PC-9 (cell line): ENCODE measurements at places on chromosomes 3 and 15. TPM values are rescaled to one million over a fixed set of nuclear protein-coding genes. Genes with fewer than 3 reads are reported as not detected.

Gene ADAMTS7
- 1.3 and 1.9 TPM in 2 replicates for total RNA-seq

Gene GP9
- total RNA-seq: not detected in 2 replicates

Gene CCDC54
- not detected in 2 replicates for total RNA-seq

Gene ROPN1B
- total RNA-seq: 0.50 and 0.85 TPM in 2 replicates

Gene PAK6
- total RNA-seq: 10.7 and 11.7 TPM in 2 replicates

DNA sequence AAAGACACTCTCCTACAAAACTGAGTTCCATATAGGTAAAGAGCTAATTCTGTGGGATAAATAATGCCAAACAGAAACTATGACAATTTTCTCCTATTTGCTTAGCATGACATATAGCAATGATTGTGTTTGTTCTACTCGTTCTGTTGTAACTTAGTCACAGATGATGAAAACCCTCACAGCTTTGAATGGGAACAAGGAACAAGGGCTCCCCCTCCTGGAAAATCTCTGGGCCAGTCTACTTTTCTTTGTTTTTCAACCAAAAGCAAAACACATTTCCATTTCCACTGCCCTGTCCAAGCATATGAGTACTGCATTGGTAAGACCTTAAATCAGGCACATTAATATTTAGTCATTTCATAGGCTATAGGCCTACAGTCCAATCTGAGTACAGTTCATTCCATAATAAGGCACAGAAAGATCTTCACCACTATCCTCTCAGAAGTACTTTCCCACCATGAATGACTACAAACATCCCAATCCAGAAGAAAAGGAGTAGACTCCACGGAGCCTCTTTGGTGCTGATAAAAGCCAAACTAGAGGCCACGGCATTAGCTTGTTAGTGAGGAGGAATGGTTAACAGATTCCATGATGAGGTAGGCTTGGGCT is 67.1 kb downstream of the ATP8B4 start:
- no peaks in the 10 kb centered on the region for H3K27me3 ChIP-seq
- no peaks in the 10 kb centered on the region for H3K36me3 ChIP-seq
- peak; percentile 32 for DNase-seq
- no peak overlapping the region for H3K4me3 ChIP-seq
- H3K4me1 ChIP-seq: 0 out of 2 replicates have a peak, but pooled peaks cover 5% of the 10 kb centered on the region

- peaks cover 6% of the 10 kb centered on the region; the same call in 1 of the 2 replicates for H3K36me3 ChIP-seq
- no peak overlapping the region for H3K4me3 ChIP-seq
- no peaks in the 10 kb centered on the region for H3K27me3 ChIP-seq
- DNase-seq: no peak
Observed at GRCh38 chr3:107752202-107752990, 229.6 kb downstream of the BBX start.

DNA sequence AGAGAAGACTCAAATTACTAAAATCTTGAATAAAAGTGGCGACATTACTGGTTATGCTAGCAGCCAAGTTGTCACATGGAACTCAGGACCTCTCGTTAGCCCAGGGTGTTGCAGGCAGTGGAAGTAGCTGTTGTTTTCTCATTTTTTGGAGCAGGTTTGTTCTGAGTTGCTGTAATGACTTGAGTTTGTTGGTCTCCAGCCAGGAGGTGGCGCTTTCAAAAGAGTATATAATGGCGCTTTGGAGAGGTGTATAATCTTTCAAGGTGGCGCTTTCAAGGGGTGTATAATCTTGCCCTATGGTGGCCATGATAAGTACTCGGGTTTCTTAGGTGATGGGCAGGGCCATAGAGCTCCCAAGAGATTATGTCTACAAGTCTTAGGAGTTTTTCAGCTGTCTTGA is 632.7 kb downstream of the NTRK3 start:
- no peak for DNase-seq
- no peaks in the 10 kb centered on the region for H3K4me1 ChIP-seq
- H3K27me3 ChIP-seq: no peaks in the 10 kb centered on the region

GRCh38 chr15:23566071-23566554 is 639 bp downstream of the MKRN3 start:
- peak; percentile 36 for DNase-seq
- 0 out of 2 replicates have a peak, but pooled peaks cover 6% of the 10 kb centered on the region for H3K36me3 ChIP-seq
- H3K4me3 ChIP-seq: peak overlapping the region; percentile 93
- no peaks in the 10 kb centered on the region for H3K27me3 ChIP-seq

GRCh38 chr15:62505762-62506161 is 340.7 kb upstream of the C2CD4B start:
- 0 out of 2 replicates have a peak overlapping the region, but pooled peaks have one; percentile 27 for H3K27ac ChIP-seq
- DNase-seq: no peak

DNA sequence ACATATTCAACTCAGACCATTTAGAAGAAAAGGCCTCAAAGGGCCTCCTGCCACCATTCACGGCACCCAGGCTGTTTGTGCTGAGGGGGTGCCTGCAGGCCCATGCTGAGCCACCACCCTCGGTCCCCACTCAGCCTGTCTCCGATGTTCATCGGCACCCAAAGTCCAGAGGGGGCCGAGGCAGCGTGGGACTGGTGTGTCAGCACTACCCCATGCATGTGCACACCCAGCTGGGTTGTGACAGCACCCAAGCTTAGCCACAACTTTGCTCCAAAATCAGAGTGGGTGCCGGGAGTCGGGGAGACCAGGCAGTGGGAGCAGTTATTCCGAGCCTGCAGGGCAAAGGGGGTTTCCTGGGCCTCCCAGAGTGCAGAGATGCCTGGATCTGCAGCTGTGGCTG is 508.5 kb upstream of the ZNF717 start:
- H3K4me3 ChIP-seq: no peak overlapping the region
- H3K27me3 ChIP-seq: no peaks in the 10 kb centered on the region
- DNase-seq: no peak
- H3K4me1 ChIP-seq: no peaks in the 10 kb centered on the region
- no peaks in the 10 kb centered on the region for H3K36me3 ChIP-seq
